Naive thymus-derived CD4-positive, alpha-beta T cell (primary cell): ENCODE measurements at places on chromosomes 13 and 19. TPM values are rescaled to one million over a fixed set of nuclear protein-coding genes. Genes with fewer than 3 reads are reported as not detected.

Gene CYP4F2
- not detected for total RNA-seq

- no peaks in the 10 kb centered on the region for H3K4me1 ChIP-seq
- peaks cover 13% of the 10 kb centered on the region for H3K36me3 ChIP-seq
- DNase-seq, result peak; percentile 34
- no peak overlapping the region for H3K4me3 ChIP-seq
- H3K27ac ChIP-seq, result no peak overlapping the region
- no peaks in the 10 kb centered on the region for H3K27me3 ChIP-seq
Measured at GRCh38 chr19:5154129-5154798, 185.4 kb downstream of the KDM4B start.

DNA sequence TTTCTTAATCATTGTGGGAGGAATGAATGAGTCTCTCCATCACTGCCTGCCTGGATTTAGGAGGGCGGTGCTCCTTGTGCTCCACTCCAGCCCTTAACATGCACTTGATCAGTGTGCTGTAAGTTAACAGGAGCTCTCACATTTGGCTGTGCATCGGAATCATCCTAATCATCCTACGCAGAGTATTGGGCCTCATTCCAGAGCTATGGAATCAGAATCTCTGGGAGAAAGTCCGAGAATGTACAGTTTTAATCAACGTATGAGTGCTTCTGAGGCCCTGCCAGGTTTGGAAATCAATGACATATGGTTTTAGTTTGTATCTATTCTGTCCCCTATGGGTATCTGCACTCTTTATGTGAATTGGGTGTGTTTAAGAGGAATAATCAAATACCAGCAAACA, 34.9 kb upstream of the DCLK1 start:
- H3K27ac ChIP-seq, result no peak overlapping the region
- H3K36me3 ChIP-seq, result no peaks in the 10 kb centered on the region
- no peak for DNase-seq
- no peaks in the 10 kb centered on the region for H3K4me1 ChIP-seq
- no peak overlapping the region for H3K4me3 ChIP-seq

DNA sequence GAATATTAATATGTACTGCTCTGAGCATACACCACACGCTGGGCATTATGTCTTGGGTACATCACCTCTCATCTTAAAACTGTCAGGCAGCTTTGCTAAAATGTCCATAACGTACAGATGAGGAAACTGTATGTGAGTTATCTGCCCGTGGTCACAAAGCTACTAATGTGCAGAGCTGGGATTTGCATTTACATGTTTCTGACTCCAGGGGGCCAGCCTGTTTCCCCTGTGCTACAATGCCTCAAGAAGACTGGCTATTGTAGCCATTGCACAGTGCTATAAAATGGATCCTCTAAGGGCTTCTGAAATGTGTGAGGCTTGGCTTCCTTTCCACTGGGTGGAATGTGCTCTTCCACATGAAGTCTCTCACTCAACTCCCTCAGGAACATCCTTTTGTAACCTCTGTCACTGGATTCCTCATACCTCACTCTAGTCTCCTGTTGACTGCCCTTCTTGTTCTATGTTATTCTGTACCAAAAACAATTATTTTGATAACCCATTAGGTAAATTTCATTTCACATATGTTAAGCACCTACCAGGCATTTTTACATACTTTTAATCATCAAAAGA, 95.6 kb upstream of the HTR2A start:
- no peak for DNase-seq
- H3K36me3 ChIP-seq, result no peaks in the 10 kb centered on the region
- H3K4me1 ChIP-seq, result no peaks in the 10 kb centered on the region
- H3K27ac ChIP-seq, result no peak overlapping the region
- no peaks in the 10 kb centered on the region for H3K27me3 ChIP-seq
- H3K4me3 ChIP-seq, result no peak overlapping the region

Gene CYP2F1
- total RNA-seq, result not detected in 2 replicates

GRCh38 chr13:83810136-83810535, 72.1 kb downstream of the SLITRK1 start:
- H3K36me3 ChIP-seq, result no peaks in the 10 kb centered on the region
- H3K27ac ChIP-seq, result no peak overlapping the region
- no peak overlapping the region for H3K4me3 ChIP-seq
- no peaks in the 10 kb centered on the region for H3K27me3 ChIP-seq
- no peak for DNase-seq
- no peaks in the 10 kb centered on the region for H3K4me1 ChIP-seq

Gene MATK
- 14.7 TPM for total RNA-seq

- H3K36me3 ChIP-seq, result no peaks in the 10 kb centered on the region
- peaks cover 4% of the 10 kb centered on the region for H3K4me1 ChIP-seq
- no peak overlapping the region for H3K4me3 ChIP-seq
- DNase-seq, result no peak
- no peak overlapping the region for H3K27ac ChIP-seq
Measured at GRCh38 chr13:30128591-30128990, 178.8 kb downstream of the KATNAL1 start.

Gene ZNF283
- 4.3 TPM for total RNA-seq
